Fibroblast of skin of abdomen (primary cell): ENCODE measurements at places on chromosomes 3 and 15.
A peak's percentile ranks its signal among the peaks of the same experiment; 100 is the strongest.

- DNase-seq = no peak
These were observed 25.9 kb upstream of the GOLGA8B start for GRCh38 chr15:34609102-34610057.

- DNase-seq = no peak
These were observed 18.8 kb downstream of the PLXND1 start for GRCh38 chr3:129587566-129588210.

DNA sequence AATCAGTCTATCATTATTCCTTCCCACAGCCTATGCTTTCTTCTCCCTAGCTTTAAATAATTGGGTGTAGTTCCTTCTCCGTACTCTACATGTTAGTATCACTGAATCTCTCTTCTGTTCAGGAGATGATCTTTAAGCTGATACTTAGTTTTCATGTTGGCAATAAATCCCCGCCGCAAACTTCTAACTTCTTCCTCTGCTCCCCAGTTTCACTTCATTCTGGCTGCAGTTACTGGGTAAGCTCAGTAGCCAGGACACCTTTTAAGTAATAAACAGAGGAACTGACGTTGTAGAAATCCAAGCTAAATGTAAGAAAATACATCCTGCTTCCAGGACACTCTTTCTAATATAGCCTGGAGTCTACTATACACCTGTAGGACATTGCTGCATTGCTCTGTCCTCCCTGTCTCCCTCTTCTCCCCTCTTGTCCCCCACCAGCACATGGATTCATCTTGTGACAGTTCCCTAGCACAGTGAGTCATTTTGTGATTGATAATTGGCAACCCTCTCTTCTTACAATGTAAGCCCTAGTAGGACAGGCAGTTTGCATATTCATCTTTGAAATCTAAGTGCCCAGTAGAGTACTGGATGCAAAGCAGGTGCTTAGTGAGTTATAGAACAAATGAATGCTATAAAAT lies 598.2 kb downstream of the UNC13C start:
- no peak for DNase-seq

DNA sequence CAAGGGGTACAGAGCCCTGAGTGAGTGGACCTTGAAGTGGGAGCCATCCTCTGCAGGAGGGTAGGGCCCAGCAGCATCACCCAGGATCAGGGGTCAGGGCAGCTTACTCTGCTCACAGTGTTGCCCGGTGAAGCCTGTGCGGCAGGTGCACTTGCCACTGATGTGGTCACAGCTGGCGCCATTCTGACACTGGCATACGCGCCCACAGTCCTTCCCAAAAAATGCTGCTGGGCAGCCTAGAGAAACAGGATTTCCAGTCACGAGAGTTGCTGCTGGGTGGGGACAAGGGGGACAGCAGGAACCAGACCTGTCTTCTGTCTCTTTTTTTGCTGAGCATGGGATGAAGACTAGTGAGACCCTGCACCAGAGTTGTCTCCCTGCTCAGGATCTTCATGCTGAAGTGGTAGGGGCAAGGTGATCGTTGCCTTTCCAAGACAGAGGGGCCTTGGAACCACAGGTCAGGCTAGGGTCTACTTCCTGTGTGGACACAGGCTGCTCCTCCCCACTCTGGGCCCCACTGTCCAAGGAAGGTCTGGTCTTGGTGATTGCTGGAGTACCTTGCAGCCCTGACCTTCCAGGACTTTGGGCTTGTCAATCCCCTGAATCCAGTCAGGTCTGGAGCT lies 46.9 kb downstream of the RAB11A start:
- DNase-seq = no peak

- DNase-seq = no peak
These were observed 10.9 kb upstream of the BCL2A1 start for GRCh38 chr15:79981831-79982455.

GRCh38 chr15:77014132-77015081 lies 19.5 kb downstream of the PSTPIP1 start:
- no peak for DNase-seq

DNA sequence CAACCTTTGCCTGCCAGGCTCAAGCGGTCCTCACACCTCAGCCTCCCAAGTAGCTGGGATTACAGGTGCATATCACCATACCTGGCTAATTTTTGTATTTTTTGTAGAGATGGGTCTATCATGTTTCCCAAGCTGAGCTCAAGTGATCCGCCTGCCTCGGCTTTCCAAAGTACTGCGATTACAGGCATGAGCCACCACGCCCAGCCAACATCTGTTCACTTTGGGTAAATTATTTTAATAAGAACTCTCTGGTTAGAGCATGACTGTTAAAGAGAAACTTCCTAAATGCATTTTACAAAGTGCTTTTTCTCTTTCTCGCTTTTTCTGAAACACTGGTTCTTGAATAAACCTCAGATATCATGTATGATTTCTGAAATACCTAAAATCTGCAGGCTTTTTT lies 172.5 kb downstream of the PTPRG start:
- no peak for DNase-seq

- no peak for DNase-seq
These were observed 97.7 kb upstream of the TBC1D5 start for GRCh38 chr3:17840126-17840525.

- DNase-seq = no peak
These were observed 15.4 kb downstream of the TMOD3 start for GRCh38 chr15:51844747-51845426.

DNA sequence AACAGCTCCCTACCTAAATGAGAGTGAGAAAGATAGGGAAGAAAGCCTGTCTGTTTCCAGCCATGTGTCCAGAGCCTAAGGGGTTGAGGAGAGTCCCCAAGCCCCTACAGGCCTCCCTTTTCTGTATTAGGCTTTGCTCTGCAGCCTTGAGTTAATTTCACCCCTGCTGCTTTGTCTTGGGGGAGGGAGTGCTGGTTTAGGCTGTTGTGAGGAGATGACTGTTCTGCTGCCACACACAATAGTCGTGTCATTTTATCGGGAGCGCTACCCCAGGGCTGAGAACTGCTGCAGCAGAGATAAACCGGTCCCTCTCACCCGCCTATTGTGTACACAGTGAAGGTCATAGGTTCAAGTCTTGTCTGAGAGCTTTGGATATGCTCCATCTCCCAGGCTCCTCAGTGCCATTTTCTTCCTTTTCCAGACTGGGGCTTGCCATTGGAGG lies 1.4 kb downstream of the ZNF609 start:
- no peak for DNase-seq

DNA sequence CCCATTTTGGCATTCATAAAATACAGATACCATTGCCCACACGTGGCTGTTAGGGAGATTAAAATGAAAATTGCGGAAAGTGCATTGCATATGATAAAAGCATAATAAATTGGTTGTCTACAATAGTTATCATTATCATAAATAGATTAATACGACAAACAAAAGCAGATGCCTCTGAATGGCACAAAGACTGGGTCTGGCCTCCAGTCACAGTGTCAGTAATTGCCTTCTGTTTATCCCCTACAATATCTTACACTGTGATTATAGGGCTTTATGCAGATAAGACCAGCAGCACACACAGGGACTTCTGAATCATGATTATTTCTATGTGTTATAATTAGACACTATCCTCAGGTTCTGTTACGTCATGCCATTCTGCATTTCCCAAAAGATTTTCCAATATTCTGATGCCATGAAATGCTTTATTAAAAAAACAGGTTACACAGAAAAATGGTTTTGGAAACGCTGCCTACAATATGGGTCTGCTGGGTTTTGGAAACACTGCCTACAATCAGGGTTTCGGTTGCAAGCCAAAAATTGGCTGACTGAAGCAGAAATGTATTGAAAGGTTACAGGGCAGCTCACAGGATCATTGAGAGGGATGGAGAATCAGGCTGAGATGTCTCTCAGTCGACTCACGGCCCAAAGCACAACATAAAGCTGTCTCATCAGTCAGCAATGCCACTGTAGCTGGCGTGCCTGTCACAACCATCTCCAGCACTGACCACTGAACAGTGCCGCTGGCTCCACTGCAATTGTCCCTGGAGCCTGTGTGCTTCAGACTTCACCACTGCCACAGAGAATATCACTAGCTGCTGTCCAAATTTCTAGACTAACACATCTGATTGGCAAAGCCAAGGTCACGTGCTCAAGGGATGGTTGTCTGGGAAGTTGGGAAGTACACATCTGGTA lies 248.1 kb downstream of the ERC2 start:
- DNase-seq = peak; percentile 30

GRCh38 chr3:45417930-45418847 lies 29.8 kb downstream of the LARS2 start:
- DNase-seq = no peak
